Stimulated activated CD8-positive, alpha-beta memory T cell treated with anti-CD3 and anti-CD28 coated beads, Interleukin-7, amount 100 ng/mL, for 48 hours (primary cell): ENCODE measurements at places on chromosomes 11 and 22.

DNA sequence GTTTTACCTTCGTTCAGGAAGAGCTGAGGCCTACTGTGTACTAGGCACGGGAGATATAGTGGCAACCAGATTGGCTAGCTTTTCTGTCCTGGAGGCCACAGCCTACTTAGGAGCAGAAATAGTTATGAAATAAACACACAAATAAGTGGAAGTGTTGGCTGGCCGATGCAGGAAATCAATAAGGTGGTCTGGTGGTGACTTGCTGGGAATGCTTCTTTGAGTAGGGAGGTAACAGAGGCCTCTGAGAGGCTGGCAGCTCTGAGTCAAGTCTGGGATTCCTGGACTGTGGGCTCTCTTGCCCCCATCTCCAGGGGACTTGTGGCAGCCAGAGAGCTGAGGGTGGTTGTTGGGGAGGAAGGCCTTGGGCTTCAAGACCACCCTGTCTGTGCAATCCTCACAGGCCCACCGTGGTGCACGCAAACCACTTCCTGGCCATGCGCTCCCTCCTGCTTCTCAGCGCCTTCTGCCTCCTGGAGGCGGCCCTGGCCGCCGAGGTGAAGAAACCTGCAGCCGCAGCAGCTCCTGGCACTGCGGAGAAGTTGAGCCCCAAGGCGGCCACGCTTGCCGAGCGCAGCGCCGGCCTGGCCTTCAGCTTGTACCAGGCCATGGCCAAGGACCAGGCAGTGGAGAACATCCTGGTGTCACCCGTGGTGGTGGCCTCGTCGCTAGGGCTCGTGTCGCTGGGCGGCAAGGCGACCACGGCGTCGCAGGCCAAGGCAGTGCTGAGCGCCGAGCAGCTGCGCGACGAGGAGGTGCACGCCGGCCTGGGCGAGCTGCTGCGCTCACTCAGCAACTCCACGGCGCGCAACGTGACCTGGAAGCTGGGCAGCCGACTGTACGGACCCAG, 4.1 kb downstream of the SERPINH1 start:
- DNase-seq = no peak

DNA sequence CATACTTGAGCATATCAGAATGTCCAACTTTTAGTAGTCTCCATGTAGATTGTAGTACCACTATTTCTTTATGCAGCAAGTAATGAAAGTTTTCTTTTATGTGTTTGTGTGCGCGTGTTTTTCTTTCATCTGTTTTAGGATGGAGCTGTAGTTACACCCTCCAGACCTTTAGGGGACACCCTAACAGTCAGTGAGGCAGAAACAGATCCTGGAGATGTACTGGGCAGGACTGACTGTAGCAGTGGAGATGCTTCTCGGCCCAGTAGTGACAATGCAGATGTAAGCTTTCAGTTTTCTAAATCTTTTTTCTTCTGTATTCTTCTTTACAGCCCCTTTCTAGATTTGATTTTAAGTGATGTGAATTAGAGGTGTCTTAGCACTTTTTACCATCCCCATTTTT, 79.9 kb upstream of the GRIK4 start:
- no peak for DNase-seq

- no peak for DNase-seq
Observed at GRCh38 chr11:28346209-28346608, 238.0 kb downstream of the METTL15 start.

GRCh38 chr11:693415-693831, 1.6 kb downstream of the DEAF1 start:
- no peak for DNase-seq

DNA sequence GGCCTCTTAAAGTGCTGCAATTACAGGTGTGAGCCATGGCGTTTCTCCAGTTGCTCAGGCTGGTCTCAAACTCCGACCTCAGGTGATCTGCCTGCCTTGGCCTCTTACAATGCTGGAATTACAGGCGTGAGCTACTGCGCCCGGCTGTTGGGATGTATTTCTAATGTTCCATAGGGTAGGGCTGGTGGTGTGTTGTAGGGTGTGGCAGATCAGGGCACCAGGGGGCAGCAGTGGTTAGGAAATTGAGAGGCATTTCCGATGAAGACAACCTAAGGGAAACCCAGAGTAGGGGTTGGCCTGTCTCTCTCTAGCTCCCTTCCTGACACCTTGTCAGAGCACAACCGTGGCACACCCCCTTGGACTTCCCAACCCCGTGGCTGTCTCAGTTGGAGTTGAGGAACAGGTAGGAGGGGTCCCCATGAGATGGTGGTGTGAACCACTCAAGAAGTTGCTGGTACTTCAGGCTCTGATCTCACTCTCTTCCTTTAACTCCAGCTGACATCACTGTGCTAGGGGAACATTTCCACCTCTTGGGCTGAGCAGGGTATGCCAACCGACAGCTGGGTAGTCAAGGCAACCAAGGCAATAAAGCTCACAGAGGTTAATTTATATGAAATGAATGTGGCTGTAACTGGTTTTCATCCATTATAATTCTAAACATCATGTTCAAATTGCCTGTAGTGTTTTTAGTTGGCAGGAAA, 33.0 kb downstream of the YWHAH start:
- DNase-seq = peak; percentile 58

DNA sequence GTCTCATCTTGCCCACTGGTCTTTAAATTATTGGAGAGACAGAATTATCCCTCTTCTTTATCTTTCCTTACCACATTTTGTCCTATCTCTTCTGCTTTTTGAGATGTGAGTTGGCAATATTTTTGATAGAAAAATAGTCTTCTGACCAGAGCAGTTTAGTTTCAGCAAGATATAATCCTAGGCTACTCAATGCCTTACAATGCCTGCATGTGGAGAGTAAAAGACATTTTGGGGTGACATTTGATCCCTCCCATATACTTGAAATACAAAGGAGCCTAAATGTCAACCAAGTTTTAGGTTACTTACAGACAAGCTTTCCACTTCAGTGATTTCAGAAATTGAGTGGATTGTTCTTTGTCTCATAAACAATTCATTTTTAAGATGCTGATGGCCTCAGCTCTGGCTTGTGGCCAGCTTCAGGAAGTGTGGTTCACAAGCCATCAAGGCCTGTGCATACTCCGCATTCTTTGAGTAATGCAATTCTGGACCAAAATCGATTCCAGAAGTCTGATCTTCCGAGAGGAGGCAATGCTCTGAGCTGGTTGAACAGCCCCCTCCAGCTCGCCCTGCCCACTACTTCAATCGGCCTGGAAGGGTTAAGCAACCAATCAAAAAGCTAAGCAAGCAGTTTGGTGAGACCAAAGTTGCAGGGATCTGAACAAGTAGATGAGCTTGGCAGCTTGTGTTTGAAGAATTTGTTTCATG, 274.4 kb downstream of the BLID start:
- no peak for DNase-seq

- no peak for DNase-seq
Observed at GRCh38 chr22:50176850-50177536, 6.5 kb downstream of the PANX2 start.

GRCh38 chr22:46139895-46140350, 10.4 kb upstream of the PPARA start:
- DNase-seq = no peak

GRCh38 chr11:59076876-59077571, 9.1 kb upstream of the GLYATL1B start:
- DNase-seq = no peak

DNA sequence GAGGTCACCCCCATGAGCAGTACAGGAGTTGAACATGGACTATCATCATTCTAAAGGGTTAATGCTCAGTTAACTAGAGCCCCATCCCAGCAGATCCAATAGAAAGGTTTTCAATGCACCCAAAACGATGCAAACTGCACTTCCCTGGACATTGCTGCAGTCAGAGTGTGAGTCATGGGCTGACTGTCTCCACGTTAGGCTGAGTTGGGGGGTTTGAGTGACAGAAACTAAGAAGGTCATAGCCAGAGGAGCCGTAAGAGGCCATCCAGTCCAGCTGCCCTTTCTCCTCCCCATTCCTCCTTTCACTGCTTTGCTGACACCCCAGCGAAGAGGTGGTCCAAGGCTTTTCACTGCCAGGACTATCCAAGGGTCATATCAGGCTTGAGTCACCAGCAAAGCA, 10.5 kb upstream of the OR2AT4 start:
- no peak for DNase-seq

DNA sequence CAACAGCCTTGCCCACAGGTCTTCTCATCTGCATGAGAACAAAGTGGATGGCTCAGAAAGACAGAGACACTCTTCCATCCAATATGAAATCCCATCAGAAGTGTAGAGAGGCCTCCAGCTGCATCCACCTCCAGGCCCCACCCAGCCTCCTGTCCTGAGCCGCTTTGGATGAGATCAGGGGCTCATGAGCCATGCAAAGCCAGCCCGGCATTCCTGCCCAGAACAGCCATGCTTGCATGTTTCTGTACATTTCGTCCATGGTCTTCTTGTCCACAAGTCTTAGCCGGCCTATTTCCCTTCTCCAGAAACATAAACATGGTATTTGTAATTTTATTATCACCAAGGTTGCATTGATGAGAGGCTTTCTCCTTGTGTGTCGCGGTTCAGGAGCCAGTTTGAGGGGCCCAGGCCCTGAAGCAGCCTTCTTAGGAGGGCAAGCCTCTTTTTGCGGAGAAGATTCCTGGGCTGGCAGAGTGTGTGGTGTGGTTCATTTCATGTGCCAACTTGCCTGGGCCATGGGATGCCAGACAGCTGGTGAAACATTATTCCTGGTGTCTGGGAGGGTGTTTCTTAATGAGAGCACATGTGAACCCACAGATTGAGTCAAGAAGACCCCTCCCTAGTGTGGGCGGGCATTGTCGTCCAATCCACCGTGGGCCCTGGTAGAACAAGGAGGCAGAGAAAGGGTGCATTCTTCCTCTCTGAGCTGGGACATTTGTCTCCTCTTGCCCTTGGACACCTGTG, 928.9 kb downstream of the TBC1D22A start:
- no peak for DNase-seq

- DNase-seq = no peak
Observed at GRCh38 chr22:17115945-17116565, 5.1 kb downstream of the TMEM121B start.

- DNase-seq = no peak
Observed at GRCh38 chr11:103619938-103620337, 416.5 kb upstream of the DDI1 start.

GRCh38 chr11:117620659-117621058, 176.4 kb downstream of the DSCAML1 start:
- no peak for DNase-seq

DNA sequence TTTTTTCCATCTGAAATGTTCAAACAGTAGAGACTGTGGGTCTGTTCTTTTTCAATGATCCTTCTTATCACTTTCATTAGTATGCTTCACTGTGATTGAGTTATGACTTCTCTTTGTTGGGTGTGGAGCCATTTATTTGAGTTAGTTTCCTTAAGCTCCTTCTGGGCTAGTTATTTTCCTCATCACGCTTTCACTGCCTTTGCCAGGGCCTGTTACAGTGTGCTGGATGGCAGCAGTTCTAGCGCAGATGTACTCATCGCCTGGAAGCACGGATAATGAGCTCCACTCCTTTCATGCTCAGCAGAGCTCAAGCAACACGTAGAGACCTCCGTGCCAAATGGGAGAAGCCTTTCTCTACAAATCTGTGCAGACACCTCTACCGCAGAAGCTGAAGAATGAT, 7.0 kb upstream of the ARHGAP42 start:
- DNase-seq = no peak

DNA sequence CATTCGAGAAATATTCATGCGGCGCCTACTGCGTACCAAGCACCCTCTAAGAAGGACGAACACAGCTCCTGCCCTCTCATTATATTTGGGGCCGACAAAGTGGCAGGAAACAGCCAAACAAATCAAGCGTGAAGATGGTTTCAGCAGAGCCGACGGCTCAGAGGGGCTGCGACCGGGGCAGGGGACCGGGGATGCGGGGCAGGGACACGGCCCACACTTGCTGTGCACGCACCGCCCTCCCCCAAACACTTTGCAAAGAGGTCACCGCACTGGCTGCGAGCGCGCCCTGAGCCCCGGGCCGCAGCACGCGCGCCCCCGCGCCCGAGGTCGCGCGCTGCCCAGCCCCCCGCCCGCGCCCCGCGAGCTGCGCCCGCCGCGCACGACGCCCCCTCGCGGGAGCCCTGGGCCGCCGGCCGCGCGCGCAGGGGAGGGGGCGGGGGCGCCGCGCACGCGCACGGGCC, 255 bp upstream of the SYNGR1 start:
- no peak for DNase-seq

DNA sequence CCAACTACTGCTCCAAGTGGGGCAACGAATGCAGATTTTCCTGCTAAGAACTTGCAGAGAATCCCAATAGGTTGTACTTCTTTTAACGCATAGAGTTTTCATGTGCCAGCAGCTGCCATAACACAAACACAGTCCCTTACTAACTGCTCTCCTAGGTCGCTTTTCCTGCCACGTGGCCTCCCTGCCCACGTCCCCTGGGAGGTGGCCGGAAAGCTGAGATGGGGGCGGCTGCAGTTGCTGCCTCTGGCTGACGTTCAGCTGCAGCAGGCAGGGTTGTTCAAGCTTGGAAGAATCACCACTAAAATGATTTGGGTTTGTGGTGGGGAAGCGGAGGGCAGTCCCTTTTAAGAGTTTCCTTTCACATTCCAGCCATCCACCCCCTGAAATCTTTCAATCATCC, 39.3 kb downstream of the ZNF202 start:
- DNase-seq = no peak

GRCh38 chr11:118679483-118679882, at the start of gene TREH:
Gene TREH, minus strand, starts transcription at chr11:118679650. Its CDS starts 23 bp downstream, at chr11:118679627.
- DNase-seq = no peak

GRCh38 chr11:57638005-57638781, 11.5 kb downstream of the YPEL4 start:
- DNase-seq = no peak

DNA sequence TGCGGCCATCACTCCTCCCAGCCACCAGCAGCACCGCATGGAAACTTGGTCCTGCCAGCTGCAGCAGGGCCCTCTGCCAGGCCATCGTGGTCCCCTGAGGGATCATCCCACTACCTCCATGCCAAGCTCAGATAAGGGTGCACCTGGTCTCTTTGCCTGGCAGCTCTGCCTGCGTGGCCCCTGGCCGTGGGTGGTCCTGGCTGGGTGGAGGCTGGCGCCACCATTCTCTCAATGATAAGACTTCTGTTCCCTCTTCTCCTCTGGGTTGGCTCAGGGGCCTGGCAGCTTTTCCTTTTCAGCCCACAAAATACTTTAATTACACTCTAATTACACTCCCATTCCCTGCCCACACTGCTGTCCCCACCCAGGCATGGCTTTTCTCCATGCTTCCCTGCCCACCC, 26.8 kb upstream of the TSKU start:
- no peak for DNase-seq
